T-helper 22 cell (primary cell): ENCODE measurements at places on chromosomes 5 and 9.

DNA sequence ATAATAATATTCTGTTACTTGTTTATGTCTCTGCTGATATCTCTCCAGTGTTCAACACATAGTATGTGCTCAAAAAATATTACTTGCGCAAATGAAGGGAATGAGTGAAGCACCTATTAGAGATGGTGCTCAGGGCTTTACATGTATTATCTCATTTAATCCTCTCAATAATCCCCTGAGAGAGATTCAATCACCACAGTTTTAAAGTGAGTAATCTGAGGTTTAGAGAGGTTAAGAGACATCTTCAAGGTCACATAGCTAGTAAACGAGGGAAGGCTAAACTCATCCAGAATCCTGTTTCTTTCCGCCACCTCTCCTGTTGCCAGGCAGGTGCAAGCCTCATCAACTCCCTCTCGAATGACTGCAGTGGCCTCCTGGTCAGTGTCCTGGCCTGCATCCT is 82.0 kb downstream of the UGCG start:
- DNase-seq, result no peak

- DNase-seq, result no peak
Measured at GRCh38 chr5:80590766-80591165, 20.7 kb upstream of the ANKRD34B start.

DNA sequence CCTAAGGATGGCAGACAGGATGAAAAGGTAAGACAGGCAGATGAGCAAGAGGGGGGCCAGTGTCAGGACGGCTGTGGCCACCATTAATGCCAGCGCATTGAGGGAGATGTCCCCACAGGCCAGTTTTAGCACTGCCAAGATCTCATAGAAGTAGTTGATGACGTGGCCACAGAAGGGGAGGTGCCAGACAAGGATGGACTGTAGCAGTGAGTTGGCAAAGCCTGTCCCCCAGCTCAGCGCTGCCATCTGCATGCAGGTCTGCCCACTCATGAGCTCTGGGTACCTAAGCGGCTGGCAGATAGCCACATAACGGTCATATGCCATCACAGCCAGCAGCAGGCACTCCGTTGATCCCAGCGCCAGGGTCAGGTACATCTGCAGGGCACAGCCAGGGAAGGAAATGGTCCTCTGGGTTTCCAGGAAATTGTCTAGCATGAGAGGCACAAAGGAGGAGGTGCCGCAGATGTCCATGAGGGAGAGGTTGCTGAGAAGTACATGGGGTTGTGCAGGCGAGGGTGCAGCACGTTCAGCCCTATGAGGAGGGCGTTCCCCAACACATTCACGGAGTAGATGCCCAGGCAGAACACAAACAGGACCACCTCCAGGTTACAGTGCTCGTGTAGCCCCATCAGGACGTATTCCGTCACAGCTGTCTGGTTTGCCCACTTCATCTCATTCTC is 10.8 kb downstream of the OR13J1 start:
- DNase-seq, result no peak

GRCh38 chr9:107816561-107817021 is 327.0 kb upstream of the KLF4 start:
- no peak for DNase-seq

DNA sequence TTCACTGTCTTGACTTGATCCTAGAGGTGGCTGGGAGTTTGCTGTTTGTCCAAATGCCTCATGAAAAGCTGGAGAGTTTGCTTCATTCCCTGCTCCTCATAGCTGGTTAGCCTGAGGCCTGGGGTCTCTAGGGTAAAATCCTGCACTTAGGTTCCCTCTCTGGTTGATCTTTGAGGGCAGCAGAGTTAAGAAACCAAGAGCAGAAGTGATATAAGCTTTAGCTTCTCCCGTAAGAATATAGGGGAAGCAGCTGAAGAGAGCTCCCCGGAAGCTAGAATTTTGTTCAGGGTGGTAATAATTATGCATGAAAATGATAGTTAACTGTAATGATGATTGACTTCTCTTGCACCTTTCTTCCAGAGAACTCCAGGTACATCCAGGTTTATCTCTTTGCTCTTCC is 1.4 kb downstream of the FAM53C start:
- no peak for DNase-seq

DNA sequence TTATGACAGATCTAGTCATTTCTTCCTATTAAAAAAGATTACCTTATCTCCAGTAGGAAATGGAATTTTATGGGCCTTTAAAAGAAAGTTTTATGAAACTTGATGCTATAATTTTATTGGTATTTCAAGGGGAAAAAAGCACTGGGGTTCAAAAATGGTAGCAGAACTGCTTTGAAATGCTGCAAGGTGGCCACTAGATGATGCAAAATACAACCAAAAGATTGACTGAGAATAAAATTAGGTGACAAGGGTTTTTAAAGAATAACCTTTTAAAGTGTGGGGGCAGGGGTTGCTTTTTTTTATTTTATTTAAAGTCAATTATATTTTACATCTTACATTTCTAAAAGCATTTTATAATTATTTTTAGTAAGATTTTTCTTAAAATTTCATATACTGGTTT is 61.7 kb downstream of the KLF9 start:
- no peak for DNase-seq

DNA sequence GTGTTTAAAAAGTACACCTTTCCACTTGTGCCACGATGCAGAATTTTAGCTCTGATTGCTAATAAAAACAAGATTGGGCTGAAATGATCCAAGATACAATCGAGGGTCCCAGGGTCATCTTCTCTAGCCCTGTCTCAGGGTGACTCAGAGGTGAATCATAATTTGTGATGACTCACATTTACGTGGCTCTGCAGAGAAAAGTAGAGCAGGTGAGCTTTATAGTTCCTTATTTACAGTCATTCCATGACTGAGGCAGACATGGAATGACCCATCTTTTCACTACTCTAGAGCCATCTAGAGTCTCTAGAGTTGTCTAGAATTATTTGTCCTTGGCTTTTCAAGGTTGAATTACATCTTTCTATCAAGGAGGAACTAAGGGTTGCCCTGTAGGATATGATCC is 155.2 kb downstream of the GAS1 start:
- no peak for DNase-seq

GRCh38 chr9:17613758-17614157 is 34.9 kb downstream of the SH3GL2 start:
- no peak for DNase-seq

GRCh38 chr5:162816816-162817215 is 620.6 kb upstream of the CCNG1 start:
- no peak for DNase-seq

DNA sequence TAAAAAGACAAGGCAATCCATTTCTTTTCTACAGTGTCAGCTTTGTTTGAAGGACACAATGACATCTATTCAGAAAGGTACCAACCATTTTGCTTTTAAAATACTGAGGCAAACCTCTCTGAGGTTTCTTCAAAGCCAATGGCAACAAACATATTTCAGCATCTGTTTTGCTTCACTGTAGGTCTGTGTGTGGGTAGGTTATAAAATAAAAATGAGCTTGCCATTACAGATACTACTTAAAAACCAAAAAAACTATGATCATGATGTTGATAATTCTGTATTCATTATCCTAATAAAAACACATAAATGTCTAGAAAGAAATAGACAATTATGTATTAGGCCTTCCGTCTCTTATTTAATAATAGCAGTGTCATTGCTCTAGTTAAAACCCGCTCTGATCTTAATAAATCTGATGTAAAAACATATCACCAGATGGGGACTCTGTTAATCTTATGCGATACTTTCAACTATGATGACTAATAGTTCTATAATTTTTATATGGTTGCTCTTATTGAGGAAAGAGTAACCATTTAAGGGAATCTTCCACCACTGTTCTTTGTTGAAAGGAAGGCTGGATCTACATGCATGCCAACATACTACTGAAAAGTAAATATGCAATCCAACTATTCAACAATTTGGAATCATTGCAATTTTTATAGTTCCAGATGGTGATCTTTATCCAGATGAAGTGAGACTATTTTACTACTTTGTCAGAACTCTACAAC is 647.2 kb downstream of the PDE4D start:
- DNase-seq, result no peak

GRCh38 chr5:91111473-91112238 is 271.5 kb downstream of the ARRDC3 start:
- DNase-seq, result no peak

DNA sequence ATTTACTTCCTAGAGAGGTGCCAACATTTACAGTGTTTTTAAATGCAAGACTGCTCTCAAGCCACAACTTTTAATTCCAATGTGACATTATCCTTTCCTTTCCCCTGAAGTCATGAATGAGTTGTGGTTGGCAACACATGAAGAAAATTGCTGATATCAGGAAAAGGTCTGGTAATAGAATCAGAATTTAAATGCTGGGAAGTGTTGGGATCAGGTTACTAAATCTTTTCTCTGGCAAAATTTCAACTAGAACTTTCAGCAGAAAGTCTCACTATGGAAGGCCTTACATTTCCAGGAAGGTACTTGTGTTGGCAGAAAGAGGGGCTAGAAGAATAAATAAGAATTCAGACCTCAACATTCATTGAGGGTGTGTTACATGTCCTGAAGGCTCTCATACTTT is 10.6 kb upstream of the SLC44A1 start:
- DNase-seq, result no peak

DNA sequence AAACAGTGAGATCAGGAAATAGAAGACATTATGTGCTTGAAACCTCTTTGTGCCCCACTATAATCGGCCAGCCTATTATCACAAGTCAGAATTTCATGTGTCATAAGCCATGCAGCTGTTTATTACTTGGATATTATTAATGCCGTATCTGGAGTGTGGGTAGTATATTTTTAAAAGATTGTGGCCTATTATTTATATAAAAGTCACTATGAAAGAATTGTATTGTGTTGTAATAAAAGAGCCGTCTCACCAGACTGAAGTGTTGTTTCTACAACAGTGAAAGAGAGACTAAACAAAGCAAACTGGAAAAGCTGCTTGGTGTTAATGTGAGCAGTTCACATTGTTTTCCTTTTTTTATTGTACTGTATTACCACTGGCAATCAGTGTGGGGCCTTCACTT is 449.1 kb downstream of the PSAT1 start:
- DNase-seq, result no peak

DNA sequence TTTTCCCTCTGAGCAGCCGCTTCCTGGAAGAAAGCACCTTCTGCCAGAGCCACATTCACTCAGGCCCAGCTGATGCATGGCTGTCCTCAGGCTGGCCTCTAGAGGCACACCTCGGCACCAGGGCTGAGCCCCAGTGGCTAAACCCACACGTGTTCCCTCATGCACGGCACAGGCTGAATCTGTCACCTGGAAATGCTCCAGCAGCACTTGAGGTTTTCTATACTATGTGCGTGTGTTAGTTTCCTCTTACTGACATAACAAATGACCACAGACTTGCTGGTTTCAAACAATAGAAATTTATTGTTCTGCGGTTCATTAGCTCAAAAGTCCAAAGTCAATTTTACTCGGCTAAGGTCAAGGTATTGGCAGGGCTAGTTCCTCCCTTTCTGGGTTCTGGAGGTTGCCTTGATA is 141.4 kb downstream of the LRRC70 start:
- no peak for DNase-seq

- DNase-seq, result no peak
Measured at GRCh38 chr5:148437249-148437648, 53.5 kb downstream of the FBXO38 start.

DNA sequence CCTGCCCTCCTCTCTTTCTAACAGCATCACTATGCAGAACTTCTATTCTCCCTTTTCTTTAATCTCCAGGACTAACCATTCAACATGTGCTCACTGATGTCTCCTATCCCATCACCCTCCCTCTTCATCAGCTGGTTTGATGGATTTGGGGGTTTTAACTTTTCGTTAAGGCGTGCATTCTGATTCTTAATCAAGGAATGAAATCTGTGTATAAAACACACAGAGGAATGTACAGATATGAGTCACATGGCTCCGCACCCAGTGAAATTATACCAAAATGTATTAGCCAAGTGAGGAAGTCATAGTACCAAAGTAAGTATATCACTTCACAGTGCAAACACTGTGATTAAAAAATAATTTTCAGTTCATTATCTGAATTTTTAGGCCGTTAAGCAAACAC is 35.2 kb downstream of the MARCHF11 start:
- no peak for DNase-seq

GRCh38 chr9:76756941-76757673 is 7.1 kb upstream of the PCA3 start:
- no peak for DNase-seq

DNA sequence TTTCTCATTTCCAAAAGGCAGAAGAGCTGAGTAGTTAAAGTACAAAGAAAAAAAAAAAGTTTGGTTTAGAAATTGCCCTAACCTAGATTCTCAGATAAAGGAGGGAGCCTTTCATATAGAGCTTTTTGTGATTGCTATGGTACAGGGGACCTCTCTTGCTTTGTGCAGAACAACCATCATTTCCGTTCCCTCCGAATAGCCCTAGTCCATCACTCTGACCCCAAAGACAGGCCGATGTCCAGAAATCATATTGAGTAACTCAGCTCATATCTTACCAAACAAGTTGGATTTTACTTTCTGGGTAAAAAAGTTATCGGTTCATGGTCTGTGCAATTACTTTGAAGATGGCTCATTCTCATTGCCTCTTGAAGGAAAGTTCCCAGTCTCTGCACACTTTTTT is 36.7 kb upstream of the COL15A1 start:
- DNase-seq, result no peak

DNA sequence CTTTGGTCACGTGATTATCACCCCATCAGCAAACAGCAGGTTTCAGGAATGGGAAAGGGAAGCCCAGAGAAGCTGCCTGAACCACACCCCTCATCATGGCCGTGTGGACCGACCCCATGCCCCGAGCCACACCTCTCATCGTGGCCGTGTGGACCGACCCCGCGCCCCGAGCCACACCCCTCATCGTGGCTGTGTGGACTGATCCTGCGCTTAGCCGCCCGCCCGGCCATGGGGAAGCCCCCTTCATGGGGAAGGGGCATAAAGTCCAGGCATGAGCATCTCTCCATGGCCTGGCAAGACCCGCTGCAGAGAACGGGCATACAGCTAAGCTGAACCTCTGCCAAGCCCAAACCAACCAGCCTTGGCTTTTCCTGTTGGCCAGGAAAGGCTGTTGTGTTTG is 6.4 kb downstream of the SNAPC4 start:
- no peak for DNase-seq

GRCh38 chr9:8980496-8981013 is 1181.0 kb upstream of the DMAC1 start:
- no peak for DNase-seq

DNA sequence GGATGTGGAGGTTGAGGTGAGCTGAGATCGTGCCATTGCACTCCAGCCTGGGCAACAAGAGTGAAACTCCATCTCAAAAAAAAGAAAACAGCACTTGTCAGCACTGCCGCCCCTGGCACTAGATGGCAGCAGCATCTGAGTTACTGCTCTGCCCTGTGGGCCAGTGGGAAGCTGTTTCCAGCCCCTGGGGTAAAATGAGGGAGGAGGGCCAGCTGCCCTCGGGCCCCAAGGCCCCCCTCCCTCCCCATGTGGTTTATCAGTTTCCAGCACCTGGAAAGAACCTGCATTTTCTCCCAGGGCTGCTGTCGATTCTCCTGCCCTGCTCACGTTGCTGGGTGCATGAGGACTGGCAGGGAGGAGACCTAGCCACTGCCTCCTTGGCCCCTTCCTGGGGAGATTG is 13.2 kb upstream of the CEL start:
- no peak for DNase-seq

DNA sequence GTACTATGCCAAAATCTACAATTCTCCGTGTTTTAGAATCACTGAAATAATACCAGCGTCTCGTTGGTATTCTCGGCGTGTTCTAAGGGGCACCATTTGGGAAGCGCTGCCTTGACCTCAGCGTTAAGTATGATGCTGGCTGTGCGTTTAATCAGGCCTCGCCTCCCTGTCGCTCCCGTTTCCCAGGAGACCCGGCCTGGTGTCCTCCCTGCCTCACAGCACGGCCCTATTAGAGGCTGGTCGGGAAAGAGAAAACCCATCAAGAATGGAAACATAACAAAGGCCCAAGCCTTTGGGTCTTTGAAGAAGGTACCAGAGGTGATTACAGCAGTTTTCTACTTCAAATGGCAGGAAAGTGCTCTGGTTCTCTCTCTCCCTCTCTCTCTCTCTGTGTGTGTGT is 30.0 kb downstream of the GFPT2 start:
- DNase-seq, result no peak
